Caki2 (cell line): ENCODE measurements at places on chromosomes 6 and 20.

- DNase-seq: no peak
Observed at GRCh38 chr6:45920819-45921511, 94.7 kb downstream of the CLIC5 start.

- DNase-seq: no peak
Observed at GRCh38 chr20:9195031-9195430, 126.1 kb downstream of the PLCB4 start.

GRCh38 chr6:71345476-71346333 is 57.1 kb downstream of the OGFRL1 start:
- no peak for DNase-seq

- peak; percentile 50 for DNase-seq
Observed at GRCh38 chr6:124960757-124961463, 1.3 kb upstream of the RNF217 start.

- DNase-seq: no peak
Observed at GRCh38 chr6:54286141-54286540, 22.1 kb upstream of the TINAG start.

DNA sequence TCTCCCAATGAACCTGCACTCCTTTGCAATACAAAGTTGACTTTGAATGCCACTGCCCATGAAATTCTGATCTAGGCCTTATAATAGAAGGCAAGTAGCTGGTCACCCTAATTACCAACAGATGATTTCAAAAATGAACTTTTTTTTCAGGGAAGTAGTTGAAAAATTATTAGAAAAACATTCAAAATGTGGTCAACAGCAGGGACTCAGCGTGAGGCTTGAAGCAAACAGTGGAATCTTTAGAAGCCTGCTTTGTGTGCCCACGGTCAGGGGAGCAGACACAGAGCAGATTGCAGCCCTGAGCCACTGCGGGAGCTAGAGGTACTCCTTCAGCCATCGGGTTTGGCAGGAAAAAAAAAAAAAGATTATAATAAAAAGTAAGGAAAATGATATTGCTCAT is 87.1 kb upstream of the HEY2 start:
- no peak for DNase-seq

DNA sequence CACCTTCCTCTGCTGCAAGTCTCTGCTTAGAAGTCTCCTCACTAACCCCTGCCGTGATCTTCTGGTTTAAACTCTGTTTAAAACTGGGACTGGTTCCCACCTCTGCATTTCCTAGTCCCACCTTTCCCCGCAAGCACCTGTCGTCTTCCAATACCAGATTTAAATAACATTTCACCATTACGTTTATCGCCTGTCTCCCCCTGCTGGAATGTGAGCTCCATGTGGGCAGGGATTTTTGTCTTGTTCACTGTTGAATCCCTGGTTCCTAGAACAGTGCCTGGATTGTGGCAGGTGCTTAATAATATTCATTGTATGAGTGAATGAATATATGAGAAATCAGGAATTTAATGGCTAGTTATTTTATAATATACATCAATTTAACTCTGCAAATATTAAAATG is 2.7 kb downstream of the GUCA1A start:
- no peak for DNase-seq

- no peak for DNase-seq
Observed at GRCh38 chr6:135344526-135344925, 153.0 kb downstream of the AHI1 start.

GRCh38 chr6:72064399-72064975 is 178.1 kb downstream of the RIMS1 start:
- no peak for DNase-seq

DNA sequence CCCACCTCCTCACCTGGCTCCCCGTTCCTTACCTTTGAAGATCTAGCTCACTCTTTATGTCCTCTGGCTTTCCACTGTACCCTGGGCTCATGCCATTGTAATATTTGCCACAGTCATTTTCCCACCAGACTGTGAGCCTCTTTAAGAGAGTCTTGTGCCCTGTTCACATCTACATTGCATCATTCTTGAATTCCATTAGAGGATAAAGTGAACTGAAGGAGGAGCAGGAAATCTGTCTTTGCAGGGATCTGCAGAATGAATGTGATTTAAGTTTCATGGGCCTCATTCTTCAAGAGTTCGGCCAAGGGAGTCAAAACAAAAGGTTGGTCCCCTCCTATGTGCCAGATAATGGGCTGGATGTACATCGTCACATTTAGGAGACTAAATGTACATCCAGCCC is 272.6 kb upstream of the CITED2 start:
- DNase-seq: no peak

DNA sequence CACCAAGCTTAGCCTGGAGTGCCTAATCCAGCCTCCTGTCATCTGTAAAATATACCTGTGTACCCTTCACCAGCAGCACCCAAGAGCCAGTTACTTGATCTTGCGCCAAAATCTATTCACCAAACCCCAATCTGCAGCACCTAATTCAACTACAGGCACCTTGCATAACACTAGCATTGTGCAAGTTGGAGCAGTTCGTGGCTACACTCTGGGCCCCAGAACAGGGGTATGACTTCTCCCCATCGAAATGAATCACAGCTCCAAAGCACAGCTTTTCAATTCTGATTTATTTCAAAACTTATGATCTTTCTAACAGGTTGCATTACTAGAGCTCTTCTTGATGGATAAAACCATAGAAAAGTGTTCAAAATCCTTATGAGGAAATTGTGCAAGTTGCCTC is 100.4 kb upstream of the TCF21 start:
- no peak for DNase-seq

DNA sequence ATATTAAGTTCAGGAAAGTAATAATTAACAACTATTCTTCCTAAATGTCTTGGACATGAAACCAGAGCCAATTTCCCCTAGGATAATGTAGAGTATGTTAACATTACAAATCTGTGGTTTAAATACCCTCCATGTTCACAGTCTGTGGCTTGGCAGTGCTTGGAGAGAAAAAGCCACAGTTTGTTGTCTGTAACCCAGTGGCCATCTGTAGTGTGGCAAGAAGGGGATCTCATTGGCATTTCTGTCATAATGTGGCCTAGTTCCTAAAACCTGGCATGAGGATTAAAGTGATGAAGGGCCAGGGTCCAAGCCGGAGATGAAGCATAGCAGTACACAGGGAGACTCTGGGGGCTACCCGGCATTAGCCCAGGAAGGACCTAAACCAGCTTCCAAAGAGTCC is 31.2 kb downstream of the SYNE1 start:
- DNase-seq: no peak

GRCh38 chr20:61569825-61570224 is 317.8 kb downstream of the CDH4 start:
- DNase-seq: peak; percentile 16

GRCh38 chr6:124868481-124868880 is 93.8 kb upstream of the RNF217 start:
- no peak for DNase-seq

DNA sequence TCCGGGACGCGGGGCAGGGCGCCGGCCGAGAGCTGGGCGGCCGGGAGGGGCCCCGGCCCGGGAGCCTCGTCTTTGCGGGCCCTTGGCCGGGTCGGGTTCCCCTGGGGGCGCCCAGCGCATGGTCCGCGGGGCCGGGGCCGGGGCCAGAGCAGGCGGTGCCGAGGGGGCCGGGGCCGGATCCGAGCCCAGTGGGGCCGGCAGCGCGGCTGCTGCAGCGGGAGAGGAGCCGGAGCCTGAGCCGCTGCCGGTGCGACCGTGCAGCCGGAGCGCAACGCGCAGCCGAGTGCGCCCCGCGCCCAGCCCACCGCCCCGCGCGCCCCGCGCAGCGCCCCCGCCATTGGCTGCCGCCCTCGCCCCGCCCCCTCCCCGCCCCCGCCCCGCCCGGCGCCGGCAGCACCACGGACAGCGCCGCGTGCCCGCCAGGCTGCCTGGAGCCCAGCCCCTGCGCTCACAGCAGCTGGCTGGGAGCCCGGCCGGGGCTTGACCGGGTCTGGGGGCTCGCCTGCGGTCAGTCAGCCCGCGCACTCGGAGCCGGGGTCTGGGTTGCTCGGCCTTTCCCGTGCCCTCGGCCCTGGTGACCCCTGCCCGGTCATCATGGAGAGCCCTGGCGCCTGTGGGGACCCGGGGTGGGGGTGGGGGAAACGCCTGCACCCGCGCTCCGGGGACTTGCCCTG is at the start of gene HRH3:
Gene HRH3 (minus strand): TSS at position 287 of the 674 bp plus-strand sequence. CDS start 308 bp downstream, outside the sequence.
- peak; percentile 30 for DNase-seq

DNA sequence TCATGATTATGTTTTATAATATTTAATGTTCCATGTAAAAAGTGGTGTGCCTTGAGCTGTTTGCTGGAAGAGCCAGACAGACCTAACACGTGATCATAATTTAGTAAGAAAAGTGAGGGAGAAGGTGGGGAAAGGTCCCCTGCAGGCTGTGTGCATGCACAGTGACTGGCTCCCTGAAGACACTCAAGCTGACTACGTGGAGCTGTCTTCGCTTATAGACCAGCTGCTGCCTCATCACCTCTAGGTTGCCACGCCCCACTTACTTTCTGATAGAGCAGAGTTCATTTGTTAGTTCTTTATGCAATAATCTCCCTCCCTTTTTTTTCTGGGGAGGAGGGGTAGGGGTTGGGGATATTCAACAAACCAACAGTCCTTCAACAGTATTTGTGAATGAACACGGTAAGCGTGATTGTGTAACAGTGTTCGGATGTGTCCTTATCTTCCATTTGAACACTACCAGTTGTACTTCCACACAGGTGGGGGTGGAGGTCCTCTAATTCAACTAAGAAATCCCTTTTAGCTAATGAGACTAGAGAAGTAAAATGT is 157.3 kb downstream of the BACH2 start:
- no peak for DNase-seq

GRCh38 chr20:32580970-32581838 is 3.9 kb downstream of the NOL4L start:
- no peak for DNase-seq

DNA sequence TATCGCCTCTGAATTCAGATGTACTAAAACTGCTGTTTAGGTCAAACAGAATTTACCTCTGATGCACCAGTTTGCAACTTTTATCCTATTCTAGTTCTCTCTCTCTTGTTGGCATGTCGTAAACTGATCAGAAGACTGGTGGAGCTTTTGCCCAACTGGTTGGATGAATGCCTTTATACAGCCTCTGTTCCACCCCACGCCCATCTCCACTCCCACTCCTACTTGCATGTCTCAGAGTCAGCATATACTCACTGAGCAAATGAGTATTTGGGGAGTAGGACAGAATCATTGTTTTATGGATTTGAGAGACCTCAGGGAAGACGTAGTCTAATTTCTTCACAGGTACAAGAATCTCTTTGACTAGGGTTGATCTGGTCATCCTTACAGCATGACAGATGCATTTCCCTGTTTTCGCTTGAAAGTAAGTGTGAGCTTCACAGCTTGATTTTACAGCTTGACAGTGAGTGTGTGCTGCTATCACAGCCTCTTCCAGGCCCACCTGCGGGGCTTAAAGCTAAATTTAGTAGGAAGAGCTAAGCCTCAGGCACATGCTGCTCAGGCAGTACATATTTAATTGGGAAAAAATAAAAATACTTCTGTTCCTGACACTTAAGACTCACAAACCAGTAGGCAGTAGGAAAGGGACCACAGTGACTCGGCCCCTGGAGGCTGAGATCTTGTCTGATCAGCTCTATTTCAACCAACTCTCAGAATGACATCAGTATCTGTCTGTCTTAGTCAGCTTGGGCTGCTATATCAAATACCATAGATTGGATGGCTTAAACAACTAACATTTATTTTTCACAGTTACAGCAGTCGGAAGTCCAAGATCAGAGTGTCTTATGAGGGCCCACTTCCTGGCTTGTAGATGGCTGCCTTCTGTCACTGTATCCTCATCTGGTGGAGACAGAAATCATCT is 30.4 kb downstream of the TRMT6 start:
- no peak for DNase-seq
